ENCODE measurements at places on chromosomes 5 and 9.

GRCh38 chr5:112002376-112002775 lies 245.4 kb upstream of the NREP start:
- no peak for DNase-seq

- no peak for DNase-seq
Observed at GRCh38 chr5:147037515-147038205, 159.1 kb upstream of the PPP2R2B start.

DNA sequence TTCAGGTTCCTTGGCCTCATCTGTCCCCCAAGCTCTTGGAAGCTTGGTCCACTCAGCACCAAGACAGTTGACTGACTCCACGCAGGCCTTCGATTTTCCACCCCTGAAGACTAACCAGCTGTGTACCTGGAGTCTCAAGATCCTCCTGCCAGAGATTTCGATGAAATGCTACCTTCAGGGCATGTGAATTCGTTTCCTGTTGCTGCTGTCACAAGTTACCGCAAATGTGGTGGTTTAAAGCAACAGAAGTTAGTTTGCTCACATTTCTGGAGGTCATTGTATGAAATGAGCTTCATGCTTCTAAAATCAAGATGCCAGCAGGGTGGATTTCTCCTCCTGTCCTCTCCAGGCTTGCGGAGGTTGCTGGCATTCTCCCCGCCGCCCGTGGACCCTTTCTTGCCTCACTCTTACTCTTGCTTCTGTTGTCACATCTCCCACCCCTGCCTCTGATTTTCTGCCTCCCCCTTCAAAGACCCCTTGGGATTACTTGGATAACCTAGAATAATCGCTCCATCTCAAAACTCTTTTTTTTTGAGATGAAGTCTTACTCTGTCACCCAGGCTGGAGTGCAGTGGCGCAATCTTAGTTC lies 27.6 kb upstream of the RETREG1 start:
- DNase-seq = no peak

- DNase-seq = no peak
Observed at GRCh38 chr5:143882520-143882919, 70.6 kb downstream of the HMHB1 start.

DNA sequence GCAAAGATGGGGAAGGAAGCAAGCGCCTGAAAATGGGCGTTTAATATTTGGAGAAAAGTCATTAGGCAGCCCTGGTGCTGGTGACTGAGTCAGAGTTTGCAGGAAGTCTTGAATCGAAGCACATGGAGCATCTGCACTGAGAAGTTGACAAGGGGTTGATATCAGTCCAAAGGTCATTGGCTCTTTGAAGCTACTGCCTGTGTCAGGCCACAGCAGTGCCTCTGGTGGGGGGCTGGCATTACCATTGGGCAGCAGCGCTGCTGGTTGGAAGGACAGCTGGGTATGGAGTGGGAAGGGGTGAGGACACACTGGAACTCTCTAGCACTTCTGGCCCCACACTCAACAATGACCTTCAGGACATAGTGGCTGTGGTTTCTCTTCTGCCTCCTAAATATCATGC lies 150.4 kb upstream of the ERCC6L2 start:
- no peak for DNase-seq

- DNase-seq = no peak
Observed at GRCh38 chr5:170173227-170173626, 59.6 kb upstream of the C5orf58 start.

- peak; percentile 74 for DNase-seq
Observed at GRCh38 chr9:95167998-95168397, 149.5 kb downstream of the FANCC start.

DNA sequence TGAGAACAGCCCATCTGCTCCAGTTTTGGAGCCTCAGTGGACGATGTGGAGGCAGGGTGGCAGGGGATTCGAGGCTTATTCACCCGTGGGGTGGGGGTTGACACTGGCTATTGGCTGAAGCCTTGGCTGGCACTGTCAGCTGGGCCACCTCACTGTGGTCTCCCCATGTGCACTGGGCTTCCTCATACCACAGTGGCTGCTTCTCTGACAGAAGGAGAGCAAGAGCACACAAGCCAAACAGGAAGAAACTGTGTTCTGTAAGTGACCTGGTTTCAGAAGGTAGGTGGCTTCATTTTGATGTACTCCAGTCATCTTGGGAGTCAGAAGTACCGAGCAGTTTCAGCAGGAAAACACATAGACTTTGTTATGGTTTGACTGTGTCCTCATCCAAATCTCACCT lies 24.7 kb upstream of the CTNND2 start:
- no peak for DNase-seq

DNA sequence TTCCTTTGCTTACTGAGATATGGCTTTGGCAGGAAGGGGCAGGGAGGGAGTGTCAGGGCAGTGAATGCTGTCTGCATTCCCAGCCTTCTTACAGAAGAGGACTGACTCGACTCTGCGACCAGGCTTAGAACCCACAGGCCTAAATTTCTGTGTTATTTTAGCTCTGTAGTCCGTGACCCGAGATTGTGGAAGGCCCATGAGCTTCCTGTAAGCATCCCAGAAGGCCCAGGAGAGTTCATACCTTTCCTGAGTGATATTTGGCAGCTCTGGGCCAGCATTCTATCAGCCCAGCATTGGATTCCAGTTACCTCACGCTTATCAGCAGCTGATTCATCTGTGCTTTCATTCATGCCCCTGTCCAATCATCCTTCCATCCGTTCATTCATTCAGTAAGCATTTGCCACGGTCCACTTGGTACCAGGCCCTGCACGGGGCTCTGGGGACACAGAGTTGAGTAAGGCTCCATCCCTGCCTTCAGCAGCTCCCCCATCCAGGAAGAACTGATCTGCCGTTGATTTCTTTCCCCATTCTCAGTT lies 28.2 kb upstream of the RPL26L1 start:
- no peak for DNase-seq

GRCh38 chr9:93200989-93201334 lies 17.0 kb downstream of the WNK2 start:
- DNase-seq = no peak

GRCh38 chr9:95857124-95857523 lies 18.4 kb upstream of the ERCC6L2 start:
- DNase-seq = no peak

DNA sequence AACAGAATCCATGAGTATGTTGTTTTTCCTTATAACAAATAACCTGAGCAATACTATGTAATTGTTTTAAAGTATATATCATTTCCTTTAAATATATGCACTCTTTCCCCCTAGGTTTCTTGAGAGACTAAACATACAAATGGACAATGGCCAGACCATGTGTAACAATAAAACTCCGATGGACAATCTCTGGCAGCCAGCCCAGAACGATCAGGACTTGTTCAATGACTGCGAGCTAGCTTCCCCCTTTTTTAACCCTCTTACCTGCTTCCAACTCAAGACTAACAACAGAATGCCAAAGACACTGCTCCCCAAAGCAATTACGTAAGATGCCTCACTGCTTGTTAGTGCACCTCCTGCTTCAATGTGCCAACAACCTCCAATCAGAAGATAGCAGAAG lies 94.9 kb downstream of the HTR4 start:
- no peak for DNase-seq
